ENCODE measurements at places on chromosomes 12 and 14. TPM values are rescaled to one million over a fixed set of nuclear protein-coding genes. Genes with fewer than 3 reads are reported as not detected.

Gene MIPOL1
- total RNA-seq = 22.0 TPM

- DNase-seq = no peak
- no peaks in the 10 kb centered on the region for H3K27me3 ChIP-seq
- peaks cover 8% of the 10 kb centered on the region for H3K36me3 ChIP-seq
- no peak overlapping the region for H3K27ac ChIP-seq
These were observed 31.1 kb downstream of the PLEKHH1 start for GRCh38 chr14:67564236-67564635.

DNA sequence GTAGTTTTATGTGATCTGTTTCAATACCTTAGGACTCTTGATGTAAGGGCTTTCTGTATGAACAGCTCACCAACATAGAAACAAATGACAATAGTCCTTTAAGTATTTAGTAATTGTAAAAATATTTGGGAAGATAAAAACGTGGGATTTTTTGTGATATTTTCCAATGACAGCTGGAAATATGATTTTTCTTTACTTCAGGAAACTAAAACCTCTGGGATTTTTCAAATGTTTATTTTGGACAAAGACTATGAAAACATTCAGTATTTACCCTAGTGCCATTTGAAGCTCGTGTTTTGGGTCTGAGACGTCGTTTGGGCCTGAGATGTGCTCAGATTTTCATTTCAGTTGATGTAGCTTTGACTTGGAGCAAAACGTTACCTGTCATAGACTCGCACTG, 240.0 kb downstream of the BMP4 start:
- no peaks in the 10 kb centered on the region for H3K27me3 ChIP-seq
- no peaks in the 10 kb centered on the region for H3K36me3 ChIP-seq
- no peak overlapping the region for H3K27ac ChIP-seq
- no peak overlapping the region for H3K4me3 ChIP-seq
- no peak for DNase-seq
- no peaks in the 10 kb centered on the region for H3K4me1 ChIP-seq

DNA sequence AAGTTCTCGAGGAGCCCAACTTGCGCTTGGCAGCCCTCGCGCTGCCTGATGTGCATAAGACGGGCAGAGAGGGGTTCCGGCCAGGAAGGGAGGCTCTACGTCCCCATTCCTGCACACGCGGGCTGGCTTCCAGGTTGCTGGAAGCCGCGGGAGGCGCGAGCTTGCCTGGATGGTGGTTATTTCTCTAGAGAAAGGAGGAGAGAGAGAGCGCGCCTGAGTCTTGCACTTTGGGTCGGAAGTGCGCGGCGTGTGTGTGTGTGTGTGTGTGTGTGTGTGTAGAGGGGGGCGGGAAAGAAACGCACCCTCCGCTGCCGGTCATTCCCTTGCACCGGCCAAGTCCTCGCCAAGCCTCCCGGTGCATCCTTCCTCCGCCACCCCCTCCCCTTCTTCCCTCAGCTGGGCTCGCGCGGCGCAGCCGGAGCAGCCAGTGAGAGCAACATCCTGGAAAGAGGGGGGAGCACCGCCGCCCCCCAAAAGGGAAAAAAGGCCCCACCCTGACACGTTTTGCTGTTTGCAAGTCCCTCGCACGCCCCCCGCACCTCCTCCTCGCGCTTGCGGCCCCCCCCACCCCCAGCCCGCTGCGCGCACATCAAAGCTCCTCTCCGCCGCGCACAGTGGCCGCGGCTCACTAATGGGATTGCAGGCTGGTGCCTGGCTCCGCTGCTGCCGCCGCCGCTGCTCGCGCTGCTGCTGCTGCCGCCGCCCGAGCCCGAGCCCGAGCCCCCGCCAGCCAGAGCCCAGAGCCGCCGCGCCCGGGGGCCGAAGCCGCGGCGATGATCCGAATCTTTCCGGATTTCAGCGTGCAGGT, 4.4 kb upstream of the NPAS3 start:
- H3K4me1 ChIP-seq = no peaks in the 10 kb centered on the region
- peak overlapping the region; percentile 78 for H3K27ac ChIP-seq
- DNase-seq = peak; percentile 82
- no peaks in the 10 kb centered on the region for H3K36me3 ChIP-seq

GRCh38 chr12:122064780-122065588, 13.6 kb upstream of the MLXIP start:
- peaks cover 5% of the 10 kb centered on the region for H3K36me3 ChIP-seq
- H3K27me3 ChIP-seq = no peaks in the 10 kb centered on the region
- peak overlapping the region; percentile 57 for H3K4me3 ChIP-seq

Gene DIO2
- not detected for total RNA-seq

GRCh38 chr12:79692860-79693577, 2.3 kb upstream of the PAWR start:
- no peaks in the 10 kb centered on the region for H3K27me3 ChIP-seq
- no peak overlapping the region for H3K27ac ChIP-seq
- no peak for DNase-seq
- H3K36me3 ChIP-seq = no peaks in the 10 kb centered on the region
- H3K4me1 ChIP-seq = no peaks in the 10 kb centered on the region

Gene KCNJ8
- total RNA-seq = 0.93 TPM

DNA sequence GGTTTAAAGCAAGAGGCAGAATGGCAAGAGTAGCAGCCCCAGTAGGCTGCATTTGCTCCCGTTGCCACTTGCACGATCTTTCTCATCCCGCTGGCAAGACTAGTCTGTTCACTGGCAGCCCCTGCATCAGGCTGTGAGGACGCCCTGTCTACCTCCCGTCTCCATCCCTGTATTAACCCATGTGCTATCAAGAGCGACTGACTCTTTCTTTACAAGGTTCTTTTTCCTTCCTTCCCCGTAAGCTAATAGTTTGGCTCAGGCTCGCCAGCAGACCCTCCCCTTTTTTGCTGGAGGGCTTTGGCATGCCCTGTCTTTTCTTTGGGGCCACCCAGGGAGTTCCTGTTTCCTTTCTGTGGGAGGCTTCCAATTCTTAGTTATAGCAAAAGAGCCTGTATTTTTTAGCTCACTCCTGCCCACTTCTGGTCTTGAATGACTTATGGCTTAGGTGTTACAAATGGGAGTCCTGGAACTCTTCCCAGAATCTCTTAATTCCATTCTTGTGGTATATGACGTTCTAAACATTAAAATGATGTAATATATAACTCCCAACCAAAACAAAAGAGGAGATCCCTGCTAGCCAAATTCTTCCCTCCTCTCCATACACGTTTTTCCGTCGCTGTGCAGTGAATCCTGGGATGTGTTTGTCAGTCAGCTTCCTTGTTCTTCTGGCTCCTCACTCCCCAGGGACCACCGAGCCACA, 149.0 kb downstream of the PRKCH start:
- no peak overlapping the region for H3K4me3 ChIP-seq
- no peaks in the 10 kb centered on the region for H3K27me3 ChIP-seq
- H3K4me1 ChIP-seq = peaks cover 4% of the 10 kb centered on the region

DNA sequence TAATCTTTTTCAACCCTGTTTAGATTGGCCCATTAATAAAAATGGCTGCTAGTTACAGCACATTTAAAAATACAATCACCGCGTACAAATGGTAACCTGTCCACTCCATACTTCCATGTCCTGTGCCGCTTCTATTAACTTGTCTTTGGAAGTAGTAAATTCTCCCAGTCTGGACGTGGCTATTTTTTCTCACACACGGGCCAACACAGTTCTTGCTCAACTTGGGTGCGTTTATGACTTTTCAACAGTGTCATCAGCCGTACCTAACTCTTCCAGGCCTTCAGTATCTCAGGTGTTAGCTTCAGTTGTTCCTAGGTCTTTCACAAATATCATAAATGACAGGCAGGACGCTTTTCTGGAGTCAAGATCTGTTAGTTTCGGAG, 475 bp upstream of the PCNX1 start:
- H3K4me3 ChIP-seq = peak overlapping the region; percentile 47
- H3K27ac ChIP-seq = no peak overlapping the region
- H3K4me1 ChIP-seq = no peaks in the 10 kb centered on the region
- DNase-seq = no peak

- DNase-seq = peak; percentile 75
- H3K36me3 ChIP-seq = peaks cover 4% of the 10 kb centered on the region
- no peaks in the 10 kb centered on the region for H3K27me3 ChIP-seq
- no peak overlapping the region for H3K27ac ChIP-seq
These were observed 112.3 kb upstream of the BCL2L14 start for GRCh38 chr12:11958221-11959091.
